ENCODE measurements at places on chromosomes 7 and 10. TPM values are rescaled to one million over a fixed set of nuclear protein-coding genes. Genes with fewer than 3 reads are reported as not detected.

DNA sequence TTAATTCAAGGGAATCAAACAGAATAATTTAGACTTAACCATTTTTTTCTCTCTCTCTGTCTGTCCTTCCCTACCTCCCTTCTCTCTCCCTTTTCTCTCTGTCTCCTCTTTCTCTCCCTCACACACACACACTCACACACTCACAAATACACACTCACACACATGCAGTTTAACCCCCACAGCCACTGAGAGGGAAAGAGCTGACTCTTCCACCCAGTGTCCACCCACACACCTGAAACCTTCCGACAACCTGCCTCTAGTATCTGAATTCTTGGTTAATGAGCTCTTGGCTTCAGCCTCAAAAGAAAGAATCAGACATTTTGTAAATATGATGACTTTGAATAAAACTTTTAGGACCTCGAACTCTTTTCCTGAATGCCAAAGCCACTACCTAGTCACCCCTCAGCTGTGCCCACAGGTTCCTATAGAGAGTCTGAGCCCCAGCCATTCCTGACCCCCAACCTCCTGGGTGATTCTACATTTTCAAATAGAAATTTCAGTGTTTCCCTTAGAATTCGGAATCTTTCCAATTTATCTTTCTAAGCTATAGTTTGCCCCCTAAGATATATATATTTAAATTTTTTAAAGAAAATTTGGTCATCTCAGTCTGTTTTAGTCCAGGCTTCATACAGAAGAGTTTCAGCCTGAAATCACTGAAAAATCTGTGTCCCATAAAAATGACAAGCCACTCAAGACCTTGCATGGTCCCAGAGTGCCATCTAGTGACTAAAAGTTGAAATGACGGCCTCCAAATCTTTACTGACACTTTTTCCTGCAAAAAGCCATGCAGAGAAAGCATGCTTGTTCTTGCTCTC is 202.8 kb downstream of the IPMK start:
- DNase-seq = peak; percentile 76

The PNPLA8 gene
- 58.5 TPM for total RNA-seq

The GARIN1A gene
- 1.5 TPM for total RNA-seq

The TDRD1 gene
- total RNA-seq = 0.51 TPM

DNA sequence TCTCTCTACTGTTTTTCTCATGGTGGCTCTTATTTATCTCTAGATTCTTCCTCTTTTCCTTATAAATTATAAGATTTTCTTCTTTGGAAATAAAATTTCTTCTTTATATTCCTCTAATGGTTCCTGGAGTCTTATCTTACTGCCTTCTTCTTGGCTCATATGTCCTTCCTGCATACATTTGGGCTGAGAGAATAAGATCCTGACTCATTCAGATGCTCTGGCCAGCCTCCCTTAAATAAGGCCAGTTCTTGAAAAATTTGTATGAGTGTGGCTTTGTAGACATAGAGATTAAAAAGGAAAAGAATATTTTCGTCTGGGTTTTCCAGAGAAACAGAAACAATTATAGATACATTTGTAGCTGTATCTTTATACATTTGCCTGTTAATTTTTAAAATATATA is 411.3 kb downstream of the KIF20B start:
- DNase-seq = no peak

DNA sequence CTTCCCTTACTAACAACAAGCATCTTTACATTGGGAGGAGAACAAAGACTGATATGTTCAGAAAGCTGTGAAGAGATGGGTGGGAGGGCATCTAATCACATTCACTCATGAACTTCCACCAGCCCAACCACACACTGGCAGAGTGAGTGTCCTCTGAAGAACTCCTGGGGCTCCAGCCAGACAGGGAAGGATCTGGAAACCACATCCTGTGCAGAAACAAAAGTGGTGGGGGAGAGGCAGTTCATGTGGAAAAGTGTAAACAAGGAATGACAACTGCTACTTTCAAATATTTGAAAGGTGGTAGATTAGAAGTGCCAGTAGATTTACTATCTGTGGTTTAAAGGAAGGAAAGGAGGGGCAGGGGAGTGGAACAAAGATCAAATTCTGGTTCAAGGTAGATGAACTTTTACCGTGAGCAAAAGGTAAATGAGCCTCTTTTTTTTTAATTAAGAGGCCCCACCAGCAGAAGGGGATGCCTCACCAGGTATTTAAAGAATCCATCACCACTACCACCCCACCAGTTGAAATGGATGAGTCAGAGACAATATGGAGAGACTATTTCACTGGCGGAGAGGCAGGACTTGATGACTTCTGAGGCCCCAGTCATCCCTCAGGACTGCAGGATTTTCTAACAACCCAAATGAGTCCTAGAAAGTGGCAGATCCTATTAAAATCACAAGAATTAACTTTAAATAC is 34.5 kb downstream of the GOT1 start:
- peak; percentile 91 for DNase-seq

- no peak for DNase-seq
Observed at GRCh38 chr7:56157238-56157790, 41.1 kb upstream of the NUPR2 start.

DNA sequence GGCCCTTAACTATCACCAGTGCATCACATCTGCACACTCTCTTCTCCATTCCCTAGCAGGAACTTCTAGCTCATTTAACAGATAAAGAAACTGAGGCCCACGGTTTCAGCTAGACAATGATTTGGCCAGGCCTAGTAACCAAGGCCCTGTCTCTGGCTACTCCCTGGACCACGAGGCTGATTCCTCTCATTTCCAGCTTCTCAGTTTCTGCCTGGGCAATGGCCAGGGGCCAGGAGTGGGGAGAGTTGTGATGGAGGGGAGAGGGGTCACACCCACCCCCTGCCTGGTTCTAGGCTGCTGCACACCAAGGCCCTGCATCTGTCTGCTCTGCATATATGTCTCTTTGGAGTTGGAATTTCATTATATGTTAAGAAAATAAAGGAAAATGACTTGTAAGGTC is 13.5 kb downstream of the AQP1 start:
- DNase-seq = no peak

- no peak for DNase-seq
Observed at GRCh38 chr7:115387137-115387536, 465.2 kb downstream of the MDFIC start.

- DNase-seq = peak; percentile 56
Observed at GRCh38 chr7:116231949-116232348, 21.6 kb downstream of the TES start.

- no peak for DNase-seq
Observed at GRCh38 chr10:1559761-1560160, 177.6 kb downstream of the ADARB2 start.

The EPO gene
- total RNA-seq = 0.88 TPM

DNA sequence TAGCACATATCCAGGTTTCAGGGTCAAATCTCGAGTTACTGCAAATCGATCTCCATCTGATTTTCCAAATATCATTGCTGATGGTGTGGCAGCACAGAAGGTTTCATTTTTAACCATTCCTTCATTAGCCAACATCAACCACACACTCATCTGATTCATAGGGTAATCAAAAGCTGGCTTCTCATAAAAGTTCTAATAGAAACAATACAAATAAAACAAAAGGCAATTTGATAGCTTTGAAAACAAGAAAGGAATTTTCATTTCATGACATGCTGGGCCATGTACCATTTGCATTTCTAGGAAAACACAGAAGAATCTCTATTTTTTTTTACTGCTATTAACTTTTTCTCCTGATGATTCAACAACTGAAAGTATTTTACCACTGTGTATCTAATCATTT is 147.7 kb upstream of the SLC26A5 start:
- DNase-seq = peak; percentile 5

- no peak for DNase-seq
Observed at GRCh38 chr7:12102126-12102525, 109.0 kb upstream of the TMEM106B start.

DNA sequence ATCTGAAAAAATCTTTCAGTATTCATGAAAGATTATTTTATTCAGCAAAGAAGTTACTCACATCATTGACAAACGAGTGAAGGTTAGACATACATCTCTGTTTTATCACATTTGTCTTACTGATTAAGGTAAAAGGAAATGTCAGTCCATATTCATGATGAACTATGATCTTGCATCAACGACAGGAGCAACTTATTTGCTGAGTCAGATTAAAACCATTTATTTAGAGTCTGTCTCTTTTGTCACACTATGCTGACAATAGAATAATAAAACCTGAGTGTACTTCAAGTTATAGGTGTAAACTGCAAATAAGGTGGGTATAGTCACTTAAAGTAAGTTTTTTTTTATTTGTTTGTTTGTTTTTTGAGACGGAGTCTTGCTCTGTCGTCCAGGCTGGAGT is 216.5 kb upstream of the SEMA3C start:
- DNase-seq = no peak

DNA sequence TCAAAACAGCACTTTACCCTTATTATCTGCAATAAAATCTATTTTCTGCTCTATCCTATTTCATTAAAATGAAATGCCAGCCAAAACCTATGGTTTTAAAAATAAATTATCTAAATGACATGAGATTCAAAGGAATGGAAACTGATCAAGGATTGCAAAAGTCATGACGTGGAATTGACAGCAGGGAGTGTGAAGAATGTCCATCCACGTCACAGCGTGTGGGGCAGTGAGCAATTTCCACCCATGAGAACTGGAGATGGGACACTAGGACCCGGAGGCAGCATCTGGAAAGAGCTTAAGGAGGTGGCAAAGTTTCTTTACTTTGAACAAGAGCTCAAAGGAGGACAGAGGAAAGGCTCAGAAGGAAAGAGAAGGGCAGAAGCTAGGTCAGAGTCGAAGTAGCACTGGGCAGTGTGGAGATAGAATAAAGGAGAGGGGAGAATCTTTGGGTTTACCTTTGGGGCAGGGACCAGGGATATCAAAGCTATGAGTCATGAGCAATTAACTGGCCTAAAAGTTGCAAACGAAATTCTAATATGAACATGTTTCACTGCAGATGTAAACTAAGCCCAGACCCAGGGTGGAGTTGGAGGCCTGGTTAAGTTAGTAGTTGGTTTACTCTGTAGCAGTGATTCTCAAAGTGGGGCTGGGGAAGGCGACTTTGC is 24.9 kb upstream of the STK17A start:
- no peak for DNase-seq
